ENCODE measurements at places on chromosomes 11 and 22. TPM values are rescaled to one million over a fixed set of nuclear protein-coding genes. Genes with fewer than 3 reads are reported as not detected.

NPTXR gene
- 0.77 TPM for total RNA-seq

DNAJB7 gene
- total RNA-seq = not detected

SERPING1 gene
- not detected for total RNA-seq

PRODH gene
- total RNA-seq = 1.1 TPM

DNA sequence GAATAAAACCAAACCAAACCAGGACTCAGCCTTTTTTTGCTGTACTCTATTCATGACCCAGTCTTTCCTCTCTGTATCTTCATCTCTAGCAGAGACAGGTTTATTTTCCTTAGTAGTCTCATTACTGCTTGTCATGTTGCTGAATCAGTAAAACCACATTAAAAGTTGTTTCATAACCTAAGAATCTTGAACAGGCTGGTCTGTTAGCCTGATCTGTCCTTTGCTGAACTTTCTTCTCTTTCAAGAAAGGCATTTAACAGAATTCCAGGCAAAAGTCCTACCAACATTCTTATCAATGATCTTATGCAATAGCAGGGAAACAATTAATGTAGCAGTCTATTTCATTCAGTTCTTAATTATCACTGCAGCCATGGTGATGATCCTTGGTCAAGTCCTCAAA, 197.7 kb downstream of the CASP12 start:
- peak; percentile 75 for ATAC-seq

DNA sequence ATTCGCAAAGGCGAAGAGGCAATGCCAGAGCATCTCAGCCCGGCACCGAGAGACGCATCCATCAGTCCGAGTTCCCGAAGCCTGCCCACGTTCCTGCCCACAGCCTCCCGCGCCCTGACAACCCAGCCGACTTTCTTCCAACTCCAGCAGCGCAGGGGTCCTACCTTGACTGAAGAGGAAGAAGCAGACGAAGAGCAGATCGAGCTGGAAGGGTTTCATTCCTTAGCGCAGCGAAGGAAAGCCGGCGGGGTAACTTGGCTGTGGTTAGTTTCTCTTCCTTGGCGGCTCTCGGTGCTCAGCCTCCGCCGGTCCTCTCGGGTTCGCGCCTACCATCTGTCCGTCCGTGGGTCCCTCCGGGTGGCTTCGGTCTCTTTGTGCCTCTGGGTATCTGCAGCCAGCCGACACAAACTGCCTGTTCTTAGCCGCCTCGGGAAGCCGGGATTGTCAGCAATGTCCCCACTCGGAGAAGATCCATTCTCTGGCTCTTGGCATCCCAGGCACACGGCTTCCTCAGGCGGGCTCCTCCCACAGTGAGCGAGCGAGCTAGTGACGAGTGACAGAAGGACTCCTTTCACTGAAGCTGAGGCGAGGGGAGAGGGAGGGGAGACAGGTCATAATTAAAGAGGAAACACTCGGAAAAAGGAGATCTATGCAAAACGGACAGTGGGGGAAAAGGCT, at the start of gene KIRREL3:
KIRREL3 (minus strand) TSS at position 480 of the 678 bp plus-strand sequence.
- no peak for ATAC-seq

DNA sequence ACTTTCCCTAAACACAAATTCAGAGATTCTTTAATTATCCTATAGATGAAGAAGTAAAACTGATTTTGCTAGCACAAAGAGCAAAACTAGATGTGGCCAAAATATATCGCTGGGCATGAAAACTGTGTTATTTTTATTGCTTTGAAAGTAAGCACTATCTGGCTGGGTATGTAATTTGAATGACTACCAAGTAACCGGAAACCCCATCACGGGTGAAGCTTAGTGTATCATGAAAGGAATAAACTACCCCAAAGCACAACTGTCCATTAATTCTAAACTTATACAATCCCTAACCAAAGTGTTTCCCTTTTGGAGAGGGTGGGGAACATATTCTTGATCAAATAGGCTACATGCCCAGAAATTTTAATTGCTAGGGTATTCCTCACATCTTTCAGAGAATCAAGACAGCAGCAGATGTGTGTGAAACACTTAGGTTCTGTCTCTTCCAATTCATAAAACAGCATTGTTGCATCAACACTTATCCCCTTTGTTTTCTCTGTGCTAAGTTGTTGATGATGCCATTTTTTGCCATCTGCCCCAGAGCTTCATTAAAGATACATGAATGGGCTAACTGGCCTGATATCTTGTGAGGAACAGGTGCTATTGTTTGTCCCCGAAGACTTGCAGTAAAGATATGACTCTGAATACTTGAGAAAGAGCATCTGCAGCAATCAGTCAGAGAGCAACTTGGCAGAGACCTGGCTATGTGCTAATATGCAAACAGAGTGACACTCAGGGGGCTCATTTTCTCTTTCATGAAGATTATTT, 238.2 kb downstream of the SOX6 start:
- no peak for ATAC-seq

GRCh38 chr11:100991541-100991940, 138.1 kb downstream of the PGR start:
- no peak for ATAC-seq

GRCh38 chr11:10304495-10305261, at the start of gene ADM:
TSS of gene ADM (plus strand) at chr11:10305073. CDS start at chr11:10305701, 628 bp downstream.
- ATAC-seq = peak; percentile 27

DNA sequence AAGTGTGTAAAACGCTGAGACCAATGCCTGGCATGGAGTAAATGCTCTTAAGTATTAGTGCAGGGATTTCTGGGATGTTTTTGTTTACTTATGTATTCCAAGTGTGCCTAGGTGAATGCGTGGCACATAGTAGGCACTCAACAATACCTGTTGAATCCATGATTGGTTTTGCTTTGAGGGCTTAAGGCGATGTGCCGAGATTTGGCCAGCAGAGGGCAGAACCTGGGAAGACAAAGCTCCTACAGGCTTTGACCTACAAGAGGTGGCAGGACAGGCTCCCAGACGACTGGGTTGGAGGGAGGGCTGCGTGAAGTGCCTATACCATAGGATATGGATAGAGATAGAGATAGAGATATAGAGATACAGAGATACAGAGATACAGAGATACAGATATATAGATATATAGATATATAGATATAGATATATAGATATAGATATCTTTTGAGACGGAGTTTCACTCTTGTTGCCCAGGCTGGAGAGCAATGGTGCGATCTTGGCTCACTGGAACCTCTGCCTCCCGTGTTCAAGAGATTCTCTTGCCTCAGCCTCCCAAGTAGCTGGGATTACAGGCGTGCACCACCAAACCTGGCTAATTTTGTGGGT, 13.9 kb downstream of the KCNE3 start:
- ATAC-seq = peak; percentile 71

GRCh38 chr22:49210606-49211005, 617.1 kb downstream of the BRD1 start:
- no peak for ATAC-seq

DNA sequence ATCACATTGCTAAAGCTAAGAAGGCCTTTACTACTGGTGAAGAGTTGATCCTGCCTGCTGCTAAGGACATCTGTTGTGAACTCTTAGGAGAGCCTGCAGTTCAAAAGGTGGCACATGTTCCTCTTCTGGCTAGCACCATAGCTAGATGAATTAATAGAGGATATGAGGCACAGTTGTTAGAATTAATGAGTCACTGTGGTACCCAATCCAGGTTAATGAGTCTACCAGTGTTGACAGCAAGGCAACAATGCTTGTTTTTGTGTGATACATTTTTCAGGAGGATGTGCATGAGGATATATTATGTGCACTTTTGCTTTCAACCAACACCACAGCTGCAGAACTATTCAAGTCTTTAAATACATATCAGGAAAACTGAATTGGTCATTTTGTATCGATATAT, 12.0 kb downstream of the C11orf58 start:
- ATAC-seq = peak; percentile 73

DNA sequence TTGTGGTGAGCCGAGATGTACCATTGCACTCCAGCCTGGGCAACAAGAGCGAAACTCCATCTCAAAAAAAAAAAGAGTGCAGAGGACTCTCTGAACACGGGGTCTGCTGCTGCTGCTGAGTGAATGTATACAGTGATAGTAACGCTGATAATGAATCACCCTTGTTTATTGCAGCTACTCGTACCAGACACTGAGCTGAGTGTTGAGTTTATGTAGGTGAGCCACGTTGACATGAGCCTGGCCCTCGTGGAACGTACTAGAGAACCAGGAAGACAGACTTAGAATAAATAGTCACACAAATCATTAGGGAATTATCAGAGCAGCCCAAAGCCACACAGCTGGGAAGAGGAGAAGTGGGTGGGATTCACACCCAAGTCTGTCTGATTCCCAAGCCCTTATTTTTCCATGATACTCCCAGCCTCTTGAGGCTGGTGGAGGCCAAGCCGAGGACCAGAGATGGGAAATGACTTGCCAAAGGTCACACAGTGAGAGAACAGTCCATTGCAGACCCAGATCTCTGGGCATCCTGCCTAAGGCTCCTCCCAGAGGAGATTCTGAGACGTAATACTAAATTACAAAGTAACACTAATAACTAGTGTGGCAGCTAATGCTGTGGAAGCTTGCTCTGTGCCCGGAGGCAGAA, 34.8 kb downstream of the MB start:
- ATAC-seq = no peak

Measured in activated T-helper 17 cell treated with anti-CD3 and anti-CD28 coated beads, Interleukin-2, amount 50 U/mL, for 72 hours (primary cell).